Large intestine (tissue), 12 donors: ENCODE measurements at places on chromosomes 13 and 19.

- no peak for DNase-seq
These were observed 8.3 kb downstream of the LSM7 start for GRCh38 chr19:2320049-2320448.

GRCh38 chr13:70170689-70171088, 62.4 kb upstream of the KLHL1 start:
- no peak for DNase-seq

DNA sequence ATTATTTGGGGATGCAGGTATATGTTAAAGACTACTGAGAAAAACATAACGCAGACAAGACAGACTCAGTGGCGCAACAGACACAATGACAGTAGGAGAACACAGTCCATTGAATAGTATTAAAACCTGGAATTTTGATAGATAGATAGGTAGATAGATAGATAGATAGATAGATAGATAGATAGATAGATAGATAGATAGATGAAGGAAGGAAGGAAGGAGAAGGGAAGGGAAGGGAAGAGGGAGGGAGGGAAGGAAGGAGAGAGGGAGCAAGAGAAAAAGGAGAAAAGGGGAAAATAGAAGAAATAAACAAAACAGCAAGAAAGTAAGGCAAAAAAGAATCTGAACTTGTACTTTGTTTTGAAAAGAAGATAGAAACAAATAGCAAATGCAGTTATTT, 404.5 kb downstream of the FOXO1 start:
- DNase-seq = no peak

GRCh38 chr19:3494559-3494958, 5.9 kb downstream of the DOHH start:
- DNase-seq = no peak

DNA sequence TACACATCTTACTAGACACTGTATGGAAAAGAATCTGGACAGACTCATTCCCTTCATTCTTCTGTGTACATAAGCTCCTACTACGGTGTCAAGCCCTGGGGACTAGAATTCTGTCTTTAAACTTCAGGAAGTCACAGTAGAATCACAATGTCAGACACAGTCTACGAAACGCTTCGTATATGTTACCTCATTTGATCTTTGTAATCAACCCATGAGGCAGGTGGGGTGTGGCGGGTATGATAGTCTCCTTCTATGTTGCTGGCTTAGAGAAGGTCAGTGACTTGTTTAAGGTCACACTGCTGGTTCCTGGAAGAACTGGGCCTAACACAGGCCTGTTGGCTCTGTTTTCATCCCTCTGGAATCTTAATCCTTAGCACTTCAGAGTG, 32.2 kb upstream of the TPT1 start:
- no peak for DNase-seq

DNA sequence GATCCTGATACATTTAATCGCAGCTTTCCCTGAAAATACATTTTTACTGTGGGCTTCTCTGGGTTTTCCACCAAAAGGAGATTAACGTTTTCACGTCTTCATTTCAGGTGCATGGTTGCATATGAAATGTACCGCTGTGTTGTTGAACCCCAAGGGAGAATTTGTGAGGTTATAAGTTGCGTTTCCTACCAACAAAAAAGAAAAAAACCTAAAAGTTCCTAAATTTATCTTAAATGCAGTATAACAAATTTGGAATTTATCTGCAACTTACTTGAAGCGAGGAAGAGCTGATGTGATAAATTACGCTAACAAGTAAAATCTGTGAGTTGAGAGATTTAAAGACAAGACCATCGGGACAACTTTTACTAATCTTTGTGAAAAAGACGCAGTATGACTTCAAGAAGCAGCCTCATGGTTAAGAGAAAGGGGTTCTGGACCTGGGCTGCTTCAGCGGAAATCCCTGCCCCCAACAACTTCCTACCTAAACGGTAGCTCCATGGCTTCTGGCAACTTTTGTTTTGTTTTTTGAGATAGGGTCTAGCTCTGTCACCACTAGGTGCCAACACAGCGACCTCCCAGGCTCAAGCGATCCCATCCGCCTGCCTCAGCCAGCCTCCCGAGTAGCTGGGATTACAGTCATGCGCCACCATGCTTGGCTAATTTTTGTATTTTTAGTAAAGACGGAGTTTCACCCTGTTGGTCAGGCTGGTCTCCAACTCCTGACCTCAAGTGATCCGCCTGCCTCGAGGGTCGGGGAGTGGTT, 958 bp upstream of the OBI1 start:
- DNase-seq = peak; percentile 18

DNA sequence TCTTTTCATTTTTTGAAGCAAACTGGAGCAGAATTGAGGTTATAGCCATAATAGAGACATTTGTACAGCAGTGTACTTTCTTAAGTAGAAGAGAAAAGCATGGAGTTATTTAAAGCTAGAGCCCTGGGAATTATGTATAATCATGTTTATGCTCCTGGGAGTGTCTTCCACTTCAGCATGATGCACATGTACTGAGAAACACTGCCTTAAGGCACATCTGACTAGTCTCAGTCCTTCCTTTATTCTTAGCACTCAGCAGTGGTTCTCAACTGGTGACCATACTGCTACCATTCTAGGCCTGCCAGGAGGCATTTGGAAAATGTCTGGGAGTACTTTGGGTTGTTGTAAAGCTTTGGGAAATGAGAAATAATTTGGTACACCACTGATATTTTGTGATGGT, 45.8 kb downstream of the VWA8 start:
- no peak for DNase-seq

GRCh38 chr13:93039131-93039530, 187.5 kb upstream of the GPC6 start:
- no peak for DNase-seq

GRCh38 chr13:75410207-75410606, 71.8 kb downstream of the TBC1D4 start:
- no peak for DNase-seq

GRCh38 chr13:28408235-28408848, 86.6 kb downstream of the FLT1 start:
- DNase-seq = peak; percentile 69

DNA sequence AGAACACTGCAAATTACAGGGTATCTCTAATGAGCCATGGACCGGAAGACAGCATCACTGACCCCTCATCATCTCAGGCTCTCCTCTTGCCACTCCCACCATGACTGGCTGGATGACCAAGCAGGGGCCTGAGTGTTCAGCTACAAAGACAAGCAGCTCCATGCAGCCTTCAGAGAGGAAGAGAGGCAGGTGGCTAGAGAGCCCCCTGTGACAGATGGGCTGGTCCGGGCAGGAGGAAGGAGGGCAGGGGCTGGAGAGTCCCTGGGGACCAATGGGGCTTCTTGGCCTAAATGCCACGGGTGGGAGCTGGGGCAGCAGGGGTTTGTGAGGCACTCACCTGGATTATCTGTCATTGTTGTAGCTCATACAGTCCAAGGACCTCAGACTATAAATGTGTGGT, 12.8 kb upstream of the RASA3 start:
- DNase-seq = no peak

GRCh38 chr13:102869948-102870676, 24.3 kb downstream of the ERCC5 start:
- peak; percentile 8 for DNase-seq
